ENCODE measurements at places on chromosomes 1 and 21.
A peak's percentile ranks its signal among the peaks of the same experiment; 100 is the strongest.

GRCh38 chr1:154831462-154831861 is 38.6 kb downstream of the KCNN3 start:
- DNase-seq = no peak

DNA sequence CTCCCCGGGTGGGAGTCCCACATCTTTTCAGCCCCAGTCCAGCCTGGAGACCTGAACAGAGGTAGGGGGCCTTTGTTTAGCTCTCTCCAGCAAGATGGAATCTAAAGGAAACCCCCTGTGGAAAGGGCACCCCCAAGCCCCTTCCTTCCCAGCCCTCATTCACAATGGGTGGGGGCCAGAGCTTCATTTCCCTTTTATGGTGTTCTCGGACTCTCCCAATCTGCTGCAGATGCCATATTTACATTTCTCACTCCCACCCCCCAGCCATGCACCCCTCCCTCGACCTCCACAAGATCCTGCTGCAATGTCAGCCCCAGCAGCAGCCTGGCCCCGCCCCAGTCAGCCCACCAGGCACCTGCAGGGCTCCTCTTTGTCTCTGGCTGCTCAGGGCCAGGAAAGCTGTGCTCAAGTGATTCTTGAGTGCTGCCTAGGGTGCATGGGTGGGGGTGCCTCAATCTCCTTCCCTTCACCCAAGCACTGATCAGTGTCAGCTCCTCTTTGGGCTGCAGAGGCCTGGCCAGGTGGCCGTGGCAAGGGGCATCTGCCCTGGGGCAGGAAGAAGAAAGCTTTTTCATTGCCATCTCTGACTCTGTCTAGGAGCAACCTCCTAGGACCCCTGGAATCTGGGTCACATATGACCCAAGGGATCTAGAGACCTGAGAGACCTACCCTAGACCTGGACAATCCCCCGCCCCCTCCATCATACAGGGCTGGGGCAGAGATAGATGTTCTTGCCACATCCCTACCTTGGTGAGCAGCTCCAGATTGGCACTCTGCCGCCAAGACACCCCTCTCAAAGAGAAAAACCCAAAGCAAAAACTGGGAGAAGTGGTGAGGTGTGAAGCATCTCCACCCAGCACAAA is 1.7 kb downstream of the KIF21B start:
- no peak for DNase-seq

- no peak for DNase-seq
These were observed 15.8 kb downstream of the SLC45A3 start for GRCh38 chr1:205664399-205665017.

DNA sequence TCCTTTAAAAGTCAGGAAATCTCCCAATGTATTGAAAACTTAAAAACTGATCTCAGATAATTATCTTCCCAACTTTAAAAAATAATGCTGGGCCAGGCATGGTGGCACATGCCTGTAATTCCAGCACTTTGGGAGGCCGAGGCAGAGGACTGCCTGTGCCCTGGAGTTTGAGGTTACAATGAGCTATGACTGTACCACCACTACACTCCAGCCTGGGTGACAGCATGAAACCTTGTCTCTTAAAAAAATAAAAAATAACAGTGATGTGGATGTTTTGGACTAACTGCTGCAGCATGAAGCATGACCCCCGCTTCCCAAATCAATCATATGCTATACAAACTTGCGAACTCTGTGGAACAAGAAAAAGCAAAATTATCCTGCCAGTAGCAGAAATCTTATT is 186.3 kb downstream of the RERE start:
- no peak for DNase-seq

DNA sequence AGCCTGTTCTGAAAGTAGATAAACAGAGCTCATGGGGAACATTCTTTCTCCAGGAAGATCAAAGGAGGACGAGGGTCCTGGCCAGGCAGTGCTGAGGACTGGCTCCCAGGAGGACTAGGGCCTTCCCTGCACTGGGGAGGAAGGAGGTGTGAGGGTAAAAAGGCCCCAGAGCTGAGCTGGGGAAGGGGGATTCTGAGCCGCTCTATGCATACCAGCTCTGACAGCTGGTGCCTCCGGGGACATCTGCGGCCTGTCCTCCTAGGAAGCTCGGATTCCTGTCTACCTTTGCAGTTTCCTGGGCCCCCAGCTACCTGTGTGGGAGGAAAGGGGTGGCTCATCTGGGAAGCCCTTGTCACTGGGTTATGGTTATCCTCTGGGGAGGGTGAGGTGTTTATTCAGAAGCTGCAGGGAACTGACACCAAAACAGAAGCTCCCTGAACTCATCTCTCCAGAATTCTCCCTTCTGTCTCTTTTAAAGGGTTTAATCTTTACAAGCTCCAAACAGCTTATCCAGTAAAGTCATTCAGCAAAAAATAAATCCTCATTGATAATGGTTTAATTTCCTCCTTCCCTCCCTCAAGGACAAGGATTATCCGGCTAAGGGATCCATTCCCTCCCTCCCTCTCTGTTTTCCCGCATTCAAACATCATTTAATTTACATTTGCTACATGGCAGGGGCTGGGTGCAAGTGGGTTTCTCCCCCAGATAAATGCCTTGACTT is 31.0 kb downstream of the NENF start:
- DNase-seq = no peak

DNA sequence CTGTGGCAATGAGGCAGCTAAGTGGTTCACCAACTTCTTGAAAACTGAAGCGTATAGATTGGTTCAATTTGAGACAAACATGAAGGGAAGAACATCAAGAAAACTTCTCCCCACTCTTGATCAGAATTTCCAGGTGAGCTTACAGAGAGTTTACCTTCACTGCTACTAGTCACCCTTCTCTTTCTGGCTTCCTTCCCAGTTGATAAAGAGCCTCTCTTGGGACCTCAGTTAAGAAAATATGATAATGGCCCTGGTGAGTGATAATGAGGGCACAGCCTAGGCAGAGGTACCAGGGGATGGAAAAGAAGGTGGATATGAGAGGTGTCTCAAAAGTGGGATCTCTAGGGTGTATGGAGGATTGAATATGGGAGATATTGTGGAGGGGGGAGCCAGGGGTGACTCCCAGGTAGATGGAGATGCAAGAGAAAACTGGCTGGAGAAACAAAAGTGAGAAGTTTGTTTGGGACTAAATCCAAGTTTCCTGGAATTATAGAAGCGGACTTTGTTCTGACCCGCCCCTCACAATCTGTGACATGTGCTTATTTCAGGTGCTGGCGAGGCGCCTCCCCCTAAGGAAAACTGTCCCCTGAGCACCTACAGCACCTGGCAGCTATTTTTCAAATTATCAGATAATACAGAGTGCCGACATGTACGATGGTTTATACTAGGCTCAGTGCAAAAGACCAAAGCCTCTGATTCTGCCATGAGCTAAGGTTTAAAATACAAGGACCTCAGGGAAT is 13.7 kb downstream of the MTARC2 start:
- no peak for DNase-seq

DNA sequence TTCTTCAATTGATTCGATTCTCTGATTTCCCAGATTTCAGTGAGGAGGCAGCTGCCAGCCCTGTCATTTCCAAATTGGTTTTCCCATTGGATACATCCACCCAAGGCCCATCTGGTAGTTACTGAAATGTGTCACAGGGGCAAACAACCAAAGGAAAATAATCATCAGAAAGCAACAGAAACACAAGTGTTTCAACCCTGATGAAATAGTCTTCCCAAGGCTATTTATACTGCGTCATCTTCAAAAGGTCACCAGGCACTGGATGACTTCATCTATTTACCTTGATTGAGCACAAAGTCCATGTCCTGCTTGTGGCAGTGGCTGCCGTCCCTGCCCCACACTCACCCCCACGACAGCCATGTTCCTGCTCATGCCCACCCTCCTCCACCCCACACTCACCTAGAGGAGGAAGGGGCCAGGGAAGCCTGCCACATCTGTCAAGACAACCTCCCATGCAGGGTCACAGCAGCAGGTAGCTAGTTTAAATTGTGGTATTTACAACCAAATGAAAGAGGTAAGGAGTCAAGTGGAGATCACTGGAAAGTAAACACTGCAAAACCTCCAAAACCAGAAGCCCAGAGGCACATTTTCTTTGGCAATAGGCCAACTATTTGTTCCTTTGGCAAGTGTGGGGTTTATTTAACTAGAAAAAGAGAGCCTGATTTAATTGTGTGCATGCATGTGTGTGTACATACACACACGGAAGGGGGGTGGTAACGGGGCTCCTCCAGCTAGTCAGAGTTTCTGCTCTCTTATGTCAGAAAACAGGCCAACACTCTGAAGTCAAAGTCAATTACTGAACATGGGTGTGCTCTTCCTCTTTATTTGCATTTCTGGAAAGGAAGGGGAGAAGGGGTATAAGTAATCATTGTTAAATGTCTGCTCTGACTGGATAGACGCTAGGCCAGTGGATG is 49.5 kb upstream of the RAB4A start:
- DNase-seq = peak; percentile 35

DNA sequence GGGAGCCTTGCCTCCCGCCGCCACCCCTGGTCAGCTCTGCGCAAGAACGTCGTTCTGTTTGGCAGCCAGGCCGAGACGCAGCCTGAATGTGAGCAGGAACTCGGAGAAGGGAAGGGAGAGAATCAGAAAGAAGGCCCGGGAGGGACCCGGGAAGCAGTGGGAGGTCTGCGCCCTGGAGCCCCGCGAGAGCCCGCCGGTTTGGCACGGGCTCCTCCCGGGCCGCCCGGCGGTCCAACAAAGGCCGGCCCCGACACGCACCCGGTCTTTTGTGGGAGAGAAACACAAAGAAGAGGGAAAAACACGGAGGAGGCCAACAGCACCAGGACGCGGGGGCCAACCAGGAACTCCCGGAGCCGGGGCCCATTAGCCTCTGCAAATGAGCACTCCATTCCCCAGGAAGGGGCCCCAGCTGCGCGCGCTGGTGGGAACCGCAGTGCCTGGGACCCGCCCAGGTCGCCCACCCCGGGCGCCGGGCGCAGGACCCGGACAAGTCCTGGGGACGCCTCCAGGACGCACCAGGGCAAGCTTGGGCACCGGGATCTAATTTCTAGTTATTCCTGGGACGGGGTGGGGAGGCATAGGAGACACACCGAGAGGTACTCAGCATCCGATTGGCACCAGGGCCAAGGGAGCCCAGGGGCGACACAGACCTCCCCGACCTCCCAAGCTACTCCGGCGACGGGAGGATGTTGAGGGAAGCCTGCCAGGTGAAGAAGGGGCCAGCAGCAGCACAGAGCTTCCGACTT is 2.7 kb upstream of the OLIG2 start:
- DNase-seq = no peak

GRCh38 chr1:85148524-85149250 is 52.1 kb downstream of the SYDE2 start:
- no peak for DNase-seq

DNA sequence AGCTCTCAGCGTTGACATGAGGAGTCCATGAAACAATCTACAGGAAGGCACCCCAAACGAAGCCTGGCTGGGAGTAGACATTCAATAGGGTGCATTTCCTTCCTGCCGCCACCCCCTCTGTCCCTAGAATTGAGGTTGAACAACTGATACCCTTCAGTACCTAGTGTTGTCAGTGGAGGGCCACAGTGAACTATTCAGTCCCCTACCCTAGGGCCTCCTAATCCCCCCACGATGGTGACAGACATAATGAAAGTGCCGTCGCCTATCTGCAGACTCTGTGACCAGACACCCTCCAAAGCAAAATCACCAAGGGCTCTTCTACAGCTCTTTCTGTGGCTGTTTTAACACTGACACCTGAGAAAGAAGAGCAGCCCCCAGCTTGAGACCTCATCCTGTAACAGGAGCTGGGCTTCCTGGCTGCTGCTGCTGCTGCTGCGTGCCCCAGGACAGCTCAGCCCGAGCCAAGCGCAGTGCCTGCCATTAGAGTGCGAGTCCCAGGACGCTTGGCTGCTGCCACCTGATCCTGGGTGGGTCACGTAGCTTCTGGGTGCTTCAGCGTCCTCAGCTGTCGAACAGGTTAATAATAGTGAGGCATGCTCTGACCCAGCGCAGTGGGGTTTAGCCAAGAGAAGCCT is 183.0 kb downstream of the ZBTB18 start:
- no peak for DNase-seq

- DNase-seq = no peak
These were observed at the start of gene TTC22 for GRCh38 chr1:54800899-54801759. Gene TTC22, minus strand, starts transcription at chr1:54801323. Its CDS starts 160 bp downstream, at chr1:54801163.

DNA sequence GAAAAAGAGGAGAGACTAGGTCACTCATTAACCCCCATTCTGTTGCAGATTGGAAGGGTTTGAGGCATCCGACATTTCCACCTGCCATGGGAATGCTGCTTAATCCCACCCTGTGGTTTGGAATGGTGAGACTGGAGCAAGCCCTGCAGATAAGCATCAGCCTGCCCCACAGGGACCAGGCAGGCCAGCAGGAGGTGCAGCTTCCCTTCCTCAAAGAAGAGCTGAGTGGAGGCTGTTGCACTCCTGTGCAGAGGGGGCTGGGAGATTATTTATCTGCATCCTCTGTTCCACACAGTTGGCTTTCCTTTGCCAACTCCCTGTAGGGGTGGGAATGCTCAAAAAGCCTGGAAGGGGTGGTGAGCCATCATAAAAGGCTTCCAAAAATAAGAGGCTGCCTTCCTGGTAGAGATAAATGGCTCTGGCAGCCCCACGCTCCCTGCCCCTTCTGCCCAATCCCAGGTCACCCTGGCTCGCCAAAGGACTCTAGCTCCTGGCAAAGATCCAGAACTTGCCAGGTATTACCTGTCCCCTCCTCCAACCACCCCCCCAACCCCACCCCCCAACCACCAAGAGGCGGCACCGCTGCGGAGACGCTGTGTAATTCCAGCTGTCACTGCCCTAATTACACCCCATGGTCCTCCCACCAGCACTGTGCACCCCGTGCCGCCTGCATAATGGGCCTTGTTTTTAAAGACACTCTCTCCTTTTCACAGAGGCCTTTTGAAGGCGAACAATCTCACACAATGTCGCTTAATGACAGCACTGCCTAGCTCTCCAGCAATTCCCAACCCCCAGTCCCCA is 83.0 kb upstream of the ZC3H12A start:
- DNase-seq = no peak

- peak; percentile 89 for DNase-seq
These were observed 3.0 kb downstream of the TRIM46 start for GRCh38 chr1:155176544-155177071.

DNA sequence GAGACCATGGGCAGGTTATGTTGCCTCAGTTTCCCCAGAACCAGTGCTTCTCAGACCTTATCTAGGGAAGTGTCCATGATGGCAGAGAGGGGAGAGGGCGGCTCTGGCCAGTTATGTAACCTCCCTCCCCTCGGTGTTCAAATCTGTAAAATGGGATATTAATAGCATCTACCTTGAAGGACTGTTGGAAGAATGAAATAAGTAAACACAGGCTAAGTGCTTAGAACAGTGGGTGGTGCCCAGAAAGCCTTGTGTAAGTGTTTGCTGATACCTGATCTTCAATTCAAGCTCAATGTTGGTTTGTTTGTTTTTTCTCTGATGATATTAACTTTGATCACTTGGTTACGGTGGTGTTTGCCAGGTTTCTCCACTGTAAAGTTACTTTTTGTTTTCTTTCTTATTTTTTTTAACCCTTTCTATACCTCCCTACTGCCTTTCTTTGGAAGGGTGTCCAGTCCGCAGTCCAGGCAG is 34.9 kb downstream of the EPHA2 start:
- DNase-seq = no peak

- no peak for DNase-seq
These were observed 24.2 kb downstream of the PTP4A2 start for GRCh38 chr1:31913968-31914367.

DNA sequence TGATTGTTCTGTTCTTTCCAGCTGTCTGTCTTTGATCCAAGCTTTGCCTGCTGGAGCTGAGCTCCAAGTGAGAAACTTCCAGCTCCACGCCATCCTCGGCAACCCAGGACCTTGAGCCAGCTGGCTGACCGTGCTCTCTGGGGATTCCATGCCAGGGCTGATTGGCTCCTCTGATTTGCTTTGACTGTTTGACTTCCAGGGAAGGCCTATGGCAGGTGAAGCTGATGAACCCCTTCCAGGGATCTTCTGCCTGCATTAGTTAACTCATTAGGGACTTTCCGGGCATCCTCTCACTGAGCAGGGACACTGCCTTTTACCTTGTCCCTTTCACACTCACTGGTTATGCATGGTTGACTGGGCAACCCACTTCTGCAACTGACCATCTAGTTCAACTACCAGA is 406.1 kb downstream of the RPS6KC1 start:
- no peak for DNase-seq
